Stimulated activated CD8-positive, alpha-beta memory T cell treated with anti-CD3 and anti-CD28 coated beads, Interleukin-2, amount 100 ng/mL, for 1 hour (primary cell): ENCODE measurements at places on chromosomes 1 and 21.

DNA sequence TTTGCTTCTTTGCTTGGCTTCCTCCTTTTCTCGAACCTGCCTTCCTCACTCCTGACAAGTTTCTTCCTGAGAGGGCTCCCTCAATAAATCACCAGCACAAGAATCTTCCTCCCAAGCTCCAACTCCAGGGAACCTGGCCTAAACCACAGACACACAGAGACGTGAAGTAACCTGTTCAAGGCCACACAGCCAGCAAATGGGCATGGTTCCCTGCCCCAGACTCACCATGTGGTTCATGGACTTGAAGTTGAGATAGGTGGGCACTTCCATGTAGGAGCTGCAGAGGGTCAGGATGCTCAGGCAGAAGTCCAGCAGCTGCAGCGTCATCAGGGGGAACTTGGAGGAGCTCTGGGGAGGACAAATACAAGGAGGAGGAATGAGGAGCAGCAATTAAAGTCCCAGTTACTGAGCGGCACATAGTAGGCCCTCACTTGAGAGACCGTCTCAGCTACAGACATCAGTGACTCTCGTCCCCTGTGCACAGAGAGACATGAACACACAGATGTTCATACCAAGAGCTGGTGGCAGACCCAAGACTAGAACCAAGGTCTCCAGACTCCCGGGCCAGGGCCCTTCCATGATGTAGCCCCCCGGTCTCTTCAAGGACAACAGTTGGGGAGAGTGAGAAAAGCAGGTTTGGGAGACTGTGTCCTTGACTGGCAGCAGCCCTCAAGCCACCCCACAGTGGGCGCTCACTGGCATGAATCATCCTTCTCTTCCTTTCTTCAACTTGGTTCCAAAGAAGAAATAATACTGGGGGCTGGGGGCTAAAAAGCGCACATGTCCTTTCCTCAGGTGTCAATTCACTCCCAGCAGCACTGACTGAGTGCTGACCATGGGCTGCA is 15.6 kb upstream of the MATN1 start:
- DNase-seq, result no peak

GRCh38 chr1:89705901-89706699 is 73.2 kb downstream of the LRRC8C start:
- DNase-seq, result no peak

DNA sequence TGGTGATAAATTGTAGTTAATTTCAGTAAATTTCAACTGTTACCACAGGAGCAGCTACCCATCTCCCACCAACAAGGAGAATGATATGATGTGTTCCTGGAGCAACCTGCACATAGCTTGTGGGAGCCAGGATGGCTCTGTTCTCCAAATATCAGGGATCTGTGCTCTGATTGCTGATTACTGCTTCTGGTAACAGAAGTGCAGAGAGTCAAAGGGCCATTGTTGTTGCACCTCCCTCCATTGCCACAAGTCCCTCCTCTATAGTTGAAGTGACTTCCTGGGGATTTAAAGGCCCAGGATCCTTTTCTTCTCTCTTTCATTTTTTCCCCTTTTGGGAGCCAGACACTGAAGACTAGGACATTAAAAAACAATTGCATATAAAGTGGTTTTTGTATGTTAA is 51.6 kb upstream of the HPDL start:
- DNase-seq, result no peak

DNA sequence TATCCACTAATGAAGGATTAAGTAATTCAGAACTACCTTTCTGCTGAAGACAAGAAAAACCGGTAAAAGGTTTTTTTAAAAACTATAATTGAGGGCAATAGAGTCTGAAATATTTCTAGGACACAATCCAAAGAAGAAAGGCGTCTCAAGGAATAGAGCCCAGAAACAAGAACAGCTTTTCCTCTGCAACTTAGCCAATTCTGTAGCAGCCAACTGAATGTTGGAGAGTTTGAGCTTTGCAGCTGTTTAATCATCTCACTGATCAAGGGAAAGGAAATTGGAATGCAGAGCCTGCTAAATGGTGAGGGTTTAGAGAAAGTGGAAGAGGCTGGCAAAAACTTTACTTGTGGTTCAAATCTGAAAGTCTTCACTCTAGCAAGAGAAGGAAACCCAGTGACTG is 818.9 kb downstream of the KCNT2 start:
- DNase-seq, result no peak

GRCh38 chr1:206510371-206510770 is 3.0 kb downstream of the RASSF5 start:
- no peak for DNase-seq

DNA sequence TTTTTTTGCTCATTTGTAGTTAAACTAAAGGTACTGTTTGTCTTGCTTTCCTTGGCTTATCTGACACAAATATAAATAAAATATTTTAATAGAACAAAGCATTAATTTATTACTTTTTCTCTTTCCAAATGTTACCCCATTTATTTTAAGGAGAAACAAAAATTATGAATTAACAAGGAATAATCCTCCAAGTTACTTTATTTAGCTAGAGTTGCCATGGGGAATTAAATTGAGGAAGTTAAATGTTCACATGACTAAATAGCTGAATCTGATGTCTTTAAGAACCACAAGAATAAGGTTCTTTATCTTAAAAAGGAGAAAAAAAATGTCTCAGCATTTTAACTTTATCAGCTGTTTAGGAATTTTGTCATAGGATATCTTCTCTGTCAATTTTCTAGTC is 12.3 kb downstream of the ATG4C start:
- no peak for DNase-seq

- DNase-seq, result no peak
Measured at GRCh38 chr1:98860329-98860728, 144.3 kb downstream of the PLPPR5 start.

GRCh38 chr1:162899422-162900146 is 38.6 kb upstream of the CCDC190 start:
- DNase-seq, result no peak

GRCh38 chr1:175602026-175602585 is 141.3 kb downstream of the TNR start:
- DNase-seq, result no peak

GRCh38 chr1:117894078-117894477 is 35.3 kb downstream of the GDAP2 start:
- no peak for DNase-seq

GRCh38 chr1:62285440-62285839 is 33.8 kb downstream of the KANK4 start:
- no peak for DNase-seq

DNA sequence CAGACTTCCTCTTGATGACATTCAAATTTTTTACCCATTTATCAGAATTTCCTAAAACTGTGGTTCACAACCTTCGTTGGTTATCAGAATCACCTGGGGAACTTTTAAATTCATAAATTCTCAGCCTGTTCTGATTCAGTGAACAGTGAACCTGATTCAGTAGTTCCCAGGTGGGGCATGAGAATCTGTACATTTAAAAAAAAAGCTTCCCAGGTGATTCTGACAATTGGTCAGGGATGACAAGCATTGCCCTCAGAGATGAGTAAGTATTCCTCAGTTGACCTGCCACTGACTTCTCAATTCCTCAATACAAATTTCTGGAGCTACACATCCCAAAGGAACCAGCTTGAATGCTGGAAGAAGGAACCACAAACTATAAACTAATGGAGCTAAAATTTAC is 23.5 kb upstream of the CR2 start:
- no peak for DNase-seq

DNA sequence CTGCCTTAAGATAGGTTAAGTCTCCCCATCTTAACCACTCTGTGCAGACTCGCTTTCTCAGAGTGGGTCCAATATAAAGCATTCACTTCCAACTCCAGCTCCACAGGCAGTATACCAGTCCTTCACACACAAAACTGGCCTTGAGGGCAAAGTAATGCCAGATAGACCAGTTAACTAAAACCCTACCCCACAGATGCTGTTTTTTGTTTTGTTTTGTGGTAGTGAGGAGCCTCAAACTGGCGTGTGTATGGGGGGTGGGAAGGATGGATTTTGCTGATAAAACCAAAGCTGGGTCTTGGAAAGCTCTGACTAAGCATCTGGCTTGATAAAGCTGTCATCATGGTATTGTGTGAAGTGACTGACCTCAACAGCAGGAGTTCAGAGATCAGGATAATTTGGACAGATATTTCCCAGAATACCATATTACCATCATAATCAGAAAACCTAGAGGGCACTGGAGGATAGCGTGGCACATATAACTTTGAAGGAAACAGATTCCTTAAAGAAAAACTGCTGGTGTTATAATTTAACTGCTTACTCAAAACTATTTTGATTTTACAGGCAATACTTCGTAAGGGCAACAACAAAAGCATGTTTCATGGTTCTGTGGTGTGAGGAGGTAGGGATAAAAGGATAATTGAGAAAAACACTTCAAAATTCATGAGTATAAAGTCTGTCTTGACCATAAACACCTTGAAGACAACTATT is 29.6 kb upstream of the CPLANE2 start:
- DNase-seq, result no peak

GRCh38 chr1:1212780-1213344 is 1.1 kb downstream of the TNFRSF4 start:
- DNase-seq, result no peak

DNA sequence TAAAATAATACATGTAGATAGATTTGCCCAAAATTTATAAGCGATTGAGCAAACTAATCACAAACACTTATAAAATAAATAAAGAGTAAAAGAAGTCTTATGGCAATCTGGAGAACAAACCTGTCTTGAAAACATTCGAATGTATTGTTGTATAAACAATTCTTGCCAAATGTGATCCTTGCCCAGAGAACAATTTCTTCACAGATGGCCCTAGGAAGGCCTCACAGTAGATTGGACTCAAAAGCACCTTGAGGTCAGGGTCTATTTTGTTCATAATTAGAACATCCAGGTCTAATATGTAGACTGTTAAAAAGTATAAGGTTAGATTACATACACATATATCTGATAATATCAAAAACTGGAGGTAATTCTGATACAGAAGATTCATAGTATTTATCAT is 202.4 kb downstream of the KCNT2 start:
- DNase-seq, result no peak

DNA sequence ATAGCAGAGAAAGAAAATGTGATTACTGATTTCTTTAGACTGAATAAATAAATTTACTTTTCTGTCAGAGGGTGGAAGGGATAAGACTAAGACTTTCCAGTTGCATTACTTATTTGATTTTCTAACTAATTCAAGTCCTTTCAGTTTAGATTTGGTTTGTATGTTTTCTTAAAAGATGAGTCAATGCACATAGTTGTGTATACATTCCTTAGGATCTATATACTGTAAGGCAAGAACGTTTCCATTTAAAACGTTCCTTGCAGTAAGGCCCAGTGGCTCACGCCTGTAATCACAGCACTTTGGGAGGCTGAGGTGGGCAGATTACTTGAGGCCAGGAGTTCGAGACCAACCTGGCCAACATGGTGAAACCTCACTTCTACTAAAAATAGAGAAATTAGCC is 14.5 kb upstream of the SERTAD4 start:
- DNase-seq, result no peak

DNA sequence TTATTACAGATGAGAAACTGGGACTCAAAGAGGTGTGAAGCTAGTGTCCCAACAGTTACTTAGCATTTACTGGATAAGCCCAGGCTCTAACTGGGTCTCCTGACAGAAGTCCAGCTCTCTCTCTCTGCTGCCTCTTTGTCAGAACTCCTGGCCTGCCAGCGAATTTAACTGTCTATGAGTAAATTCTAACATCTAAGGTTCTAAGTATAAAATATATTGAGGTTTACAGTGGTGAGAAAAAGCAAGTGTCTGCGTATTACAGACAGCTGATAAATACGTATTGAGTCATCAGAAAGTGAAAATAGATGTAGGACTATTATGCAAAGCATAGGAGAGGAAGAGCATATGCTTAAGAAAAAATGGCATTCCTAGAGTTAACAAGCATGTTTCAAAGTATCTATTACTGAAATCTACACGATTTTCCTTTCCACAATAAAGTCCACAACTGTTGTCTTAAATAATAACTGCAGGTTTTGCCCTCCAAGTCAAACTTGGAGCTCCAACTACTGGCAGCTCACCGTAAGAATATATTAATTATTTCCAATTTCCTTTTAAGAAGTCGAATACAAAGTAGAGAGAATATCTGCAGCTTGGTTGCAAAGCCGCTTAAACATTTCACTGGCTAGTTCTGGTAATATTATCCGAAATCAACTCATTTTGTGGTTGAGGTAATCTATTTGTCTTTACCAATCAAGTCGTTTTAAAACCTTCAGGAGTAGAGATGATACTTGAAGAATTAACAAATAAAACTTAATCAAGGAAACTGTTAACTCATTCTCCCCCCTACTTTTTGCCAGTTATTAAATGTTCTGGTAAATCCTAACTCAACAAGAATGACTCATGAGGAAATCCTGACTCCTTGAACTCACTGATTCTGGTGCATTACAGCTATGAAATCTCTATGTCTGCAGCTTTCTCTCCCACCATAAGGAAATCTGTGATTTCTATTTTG is 1.4 kb upstream of the RGS2 start:
- DNase-seq, result no peak

DNA sequence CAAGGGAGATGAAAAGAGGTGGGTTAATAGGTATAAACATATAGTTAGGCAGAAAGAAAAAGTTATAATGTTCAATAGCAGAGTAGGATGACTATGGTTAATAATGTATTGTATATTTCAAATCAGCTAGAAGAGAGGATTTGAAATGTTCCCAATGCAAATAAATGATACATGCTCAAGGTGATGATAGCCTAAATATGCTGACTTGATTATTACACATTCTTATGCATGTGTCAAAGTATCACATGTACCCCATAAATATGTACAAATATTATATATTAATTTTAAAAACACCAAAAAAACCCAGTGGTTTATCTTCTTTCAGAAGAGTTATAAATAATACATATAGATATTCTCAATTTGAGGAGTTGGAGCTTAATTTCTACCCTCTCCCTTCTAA is 38.3 kb upstream of the ZSWIM5 start:
- DNase-seq, result no peak

GRCh38 chr1:29123053-29123886 is 433 bp downstream of the TMEM200B start:
- DNase-seq, result no peak

GRCh38 chr1:186089940-186090339 is 285.1 kb downstream of the TPR start:
- DNase-seq, result no peak
